GM04503 (cell line): ENCODE measurements at places on chromosomes 12 and 14.

DNA sequence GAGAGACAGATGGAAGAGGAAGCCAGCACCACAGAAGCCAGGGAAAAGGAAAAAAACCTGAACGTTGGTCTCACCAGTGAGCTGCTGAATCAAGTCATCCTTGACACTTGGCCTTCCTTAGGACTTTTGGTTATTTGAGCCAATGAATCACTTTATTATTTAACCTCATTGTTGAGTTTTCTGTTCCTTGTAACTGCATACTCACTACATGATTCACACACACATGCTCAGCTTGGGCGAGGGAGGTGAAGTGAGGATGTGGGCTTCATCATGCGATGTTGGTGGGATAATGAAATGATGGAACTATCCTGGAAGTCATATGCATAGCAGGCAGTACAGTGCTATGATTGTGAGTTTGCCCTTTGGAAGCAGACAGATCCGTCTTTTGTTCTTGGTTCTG lies 40.6 kb upstream of the RPH3A start:
- DNase-seq, result no peak

GRCh38 chr12:89552376-89552775 lies 26.5 kb upstream of the POC1B start:
- no peak for DNase-seq

- DNase-seq, result peak; percentile 84
Observed at GRCh38 chr12:105214148-105214547, 21.8 kb downstream of the APPL2 start.

DNA sequence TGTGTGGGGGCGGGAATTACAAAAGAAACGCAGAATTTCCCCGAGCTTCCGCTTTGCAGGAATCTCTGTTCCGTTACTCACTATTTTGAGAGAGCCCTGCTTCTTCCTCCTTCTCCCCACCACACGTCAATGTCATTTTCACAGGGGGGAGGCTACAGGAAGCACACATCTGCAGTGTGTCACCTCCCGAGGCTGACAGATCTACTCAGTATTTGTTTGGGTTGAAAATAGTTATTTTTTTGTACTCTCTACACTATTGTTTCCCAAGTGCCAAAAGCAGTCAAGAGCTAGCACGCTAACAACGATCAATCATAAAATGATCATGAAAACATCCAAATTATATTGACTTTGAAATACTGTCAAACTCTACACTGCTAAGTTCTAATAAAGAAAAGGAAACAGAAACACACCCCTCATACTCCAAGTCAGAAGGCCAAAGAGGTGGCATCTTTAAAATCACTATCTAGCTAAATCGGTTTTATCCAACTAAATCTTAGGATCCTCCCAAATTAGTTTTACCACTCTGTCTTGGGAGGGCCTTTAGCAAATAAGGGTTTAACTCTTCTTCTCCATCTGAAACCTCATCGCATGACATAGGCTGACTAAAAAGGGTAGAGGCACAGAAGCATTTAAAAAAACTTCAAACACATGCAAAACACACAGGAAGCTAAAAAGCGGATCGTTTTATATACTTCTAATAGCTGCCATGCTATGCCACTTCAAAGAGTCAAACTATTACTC lies 51.8 kb downstream of the FOXN3 start:
- DNase-seq, result no peak

GRCh38 chr14:94292872-94293577 lies at the start of gene SERPINA10:
TSS of gene SERPINA10 (minus strand) at chr14:94293268. CDS start at chr14:94290593, 2,675 bp downstream.
- no peak for DNase-seq

- no peak for DNase-seq
Observed at GRCh38 chr12:90562671-90563070, 392.3 kb downstream of the CCER1 start.

GRCh38 chr14:69650948-69651369 lies 39.6 kb downstream of the SUSD6 start:
- no peak for DNase-seq

GRCh38 chr12:65911321-65911720 lies 87.0 kb downstream of the HMGA2 start:
- DNase-seq, result no peak

DNA sequence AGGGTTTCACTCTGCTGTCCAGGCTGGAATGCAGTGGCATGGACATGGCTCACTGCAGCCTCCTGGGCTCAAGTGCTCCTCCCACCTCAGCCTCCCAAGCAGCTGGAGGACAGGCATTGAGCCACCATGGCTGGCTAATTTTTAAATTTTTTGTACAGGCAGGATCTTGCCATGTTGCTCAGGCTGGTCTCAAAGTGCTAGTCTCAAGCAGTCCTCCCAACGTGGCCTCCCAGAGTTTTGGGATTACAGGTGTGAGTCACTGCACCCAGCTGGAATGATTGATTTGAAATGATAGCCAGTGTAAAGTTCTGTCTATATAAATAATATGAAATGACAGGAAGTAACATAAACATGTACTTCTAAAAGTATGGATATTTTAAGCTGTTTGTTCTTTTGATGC lies 172.7 kb downstream of the FUT8 start:
- DNase-seq, result no peak

DNA sequence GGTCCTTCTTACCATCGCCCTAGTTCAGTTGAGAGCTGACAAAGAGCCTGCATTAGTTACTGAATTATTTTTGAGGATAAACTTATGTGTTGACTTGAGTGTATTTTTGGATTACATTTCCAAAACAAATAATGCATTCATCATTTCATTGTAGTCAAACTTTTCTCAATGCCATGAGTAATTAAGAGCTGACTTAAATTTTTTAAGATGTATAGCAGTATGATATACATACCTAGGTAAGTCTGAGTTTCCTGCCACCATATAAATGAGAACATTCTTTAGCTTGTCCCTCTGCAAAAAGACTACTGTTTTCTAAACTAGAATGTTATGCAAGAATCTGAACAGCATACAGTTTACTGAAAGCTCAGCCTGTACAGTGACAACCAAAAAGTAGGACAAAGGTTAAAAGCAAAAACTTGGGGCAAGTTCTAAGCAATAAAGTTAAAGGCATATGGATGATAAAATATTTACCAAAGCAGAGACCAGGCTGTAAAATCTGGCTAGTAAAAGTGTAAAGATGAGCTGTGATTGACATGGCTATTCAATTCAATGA lies 82.1 kb upstream of the FERMT2 start:
- no peak for DNase-seq
